ENCODE measurements at places on chromosomes 2 and 18.

- DNase-seq, result no peak
These were observed 84.1 kb upstream of the SLC8A1 start for GRCh38 chr2:40535972-40536371.

GRCh38 chr2:134737671-134738070, 18.9 kb upstream of the TMEM163 start:
- DNase-seq, result no peak

GRCh38 chr18:76823587-76824011, 1.2 kb downstream of the ZNF236 start:
- peak; percentile 38 for DNase-seq

DNA sequence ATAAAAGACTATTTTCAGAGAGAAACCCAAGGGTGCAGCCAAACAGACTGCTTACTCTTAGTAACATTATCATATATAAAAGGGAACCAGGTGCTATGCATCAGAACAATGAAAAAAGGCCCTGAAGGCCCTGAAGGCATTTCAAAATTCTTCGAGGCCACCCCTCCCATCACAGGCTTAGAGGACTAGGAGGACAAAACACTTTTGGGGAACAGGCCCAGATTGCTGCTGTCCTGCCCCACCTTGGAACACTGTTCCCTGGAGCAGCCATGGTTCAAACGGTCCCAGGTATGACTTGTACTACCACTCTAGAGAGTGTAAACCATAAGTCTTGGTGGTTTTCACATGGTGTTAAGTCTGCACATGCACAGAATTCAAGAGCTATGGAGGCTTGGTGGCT, 2183.1 kb upstream of the CELF4 start:
- DNase-seq, result no peak

DNA sequence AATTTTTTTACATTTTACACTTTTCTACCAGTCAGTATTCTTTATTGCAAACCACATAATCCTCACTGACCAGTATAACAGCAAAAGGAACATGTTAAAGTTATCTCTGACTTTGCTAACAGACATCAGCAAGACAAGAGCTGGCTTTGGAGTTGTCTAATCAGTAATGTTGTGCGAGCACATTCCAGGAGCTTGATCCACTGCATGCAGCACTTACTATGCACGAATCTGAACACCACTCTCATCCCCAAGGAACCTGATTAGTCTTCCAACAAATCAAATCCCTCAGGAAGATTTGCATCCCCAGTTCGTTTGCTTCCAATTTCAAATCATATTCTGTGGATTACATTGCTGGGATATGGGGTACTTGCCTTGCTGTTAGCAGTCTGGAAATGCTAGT, 269.3 kb upstream of the EPC2 start:
- peak; percentile 30 for DNase-seq

- no peak for DNase-seq
These were observed 87.2 kb downstream of the CTAGE1 start for GRCh38 chr18:22330508-22330907.

DNA sequence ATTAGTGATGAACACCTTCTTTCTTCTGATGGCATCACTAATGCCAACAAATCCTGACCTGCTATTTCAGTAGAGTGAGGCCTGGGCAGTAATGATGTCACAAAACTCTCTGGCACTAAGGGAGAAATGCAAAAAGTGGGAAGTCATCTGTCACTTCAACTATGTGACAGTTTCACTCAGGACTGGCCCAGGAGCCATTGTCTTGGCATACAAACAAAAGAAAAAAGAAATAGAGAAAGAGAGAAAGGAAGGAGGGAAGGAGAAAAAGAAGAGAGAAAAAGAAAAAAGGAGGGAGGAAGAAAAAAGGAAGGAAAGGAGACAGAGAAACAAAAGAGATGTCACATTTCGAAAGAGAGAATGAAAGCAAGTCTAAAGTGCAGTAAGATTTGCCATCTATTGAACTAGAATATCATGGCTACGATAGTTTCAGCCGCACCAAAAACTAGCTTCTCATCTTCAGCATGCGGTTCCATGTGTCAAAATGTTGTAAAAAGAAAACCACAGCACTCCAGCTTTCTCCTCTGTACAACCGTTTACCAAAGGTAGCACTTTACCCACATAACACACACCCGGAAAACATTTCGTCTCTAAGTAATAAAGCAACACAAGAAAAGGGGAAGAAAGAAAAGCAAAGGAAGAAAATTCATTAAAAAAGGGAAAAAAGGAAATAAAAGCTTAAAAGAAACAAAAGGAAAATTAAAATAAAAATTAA, 50.1 kb downstream of the CD226 start:
- no peak for DNase-seq

GRCh38 chr2:209411718-209412117, 12.1 kb upstream of the MAP2 start:
- no peak for DNase-seq

DNA sequence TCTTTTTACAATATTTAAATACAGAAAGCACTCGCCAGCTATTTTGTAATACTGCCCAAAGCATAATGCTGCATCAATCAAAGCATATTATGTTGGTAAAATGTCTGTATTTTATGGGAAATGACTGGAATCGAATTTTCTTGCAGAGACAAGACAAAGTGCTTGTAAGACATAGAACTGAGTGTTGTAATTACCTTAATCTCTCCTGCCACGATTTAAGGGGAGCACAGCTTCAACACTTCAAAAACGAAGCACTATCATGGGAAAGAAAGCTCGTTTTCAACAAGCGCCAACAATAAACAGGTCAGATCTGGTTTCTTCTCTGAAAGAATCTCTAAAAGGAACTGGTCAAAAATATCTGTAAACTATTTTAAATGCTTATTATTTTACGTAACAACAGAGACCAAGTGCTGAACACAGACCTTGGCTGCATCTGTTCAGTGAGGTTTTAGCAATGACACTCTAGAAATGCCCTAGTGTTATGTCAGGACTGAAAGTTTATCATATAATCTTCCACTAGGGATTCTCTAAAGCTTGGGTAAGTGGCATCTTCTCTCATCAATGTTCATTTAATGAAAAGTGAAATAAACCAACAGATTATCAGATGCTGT, 19.0 kb downstream of the RND3 start:
- DNase-seq, result peak; percentile 14

DNA sequence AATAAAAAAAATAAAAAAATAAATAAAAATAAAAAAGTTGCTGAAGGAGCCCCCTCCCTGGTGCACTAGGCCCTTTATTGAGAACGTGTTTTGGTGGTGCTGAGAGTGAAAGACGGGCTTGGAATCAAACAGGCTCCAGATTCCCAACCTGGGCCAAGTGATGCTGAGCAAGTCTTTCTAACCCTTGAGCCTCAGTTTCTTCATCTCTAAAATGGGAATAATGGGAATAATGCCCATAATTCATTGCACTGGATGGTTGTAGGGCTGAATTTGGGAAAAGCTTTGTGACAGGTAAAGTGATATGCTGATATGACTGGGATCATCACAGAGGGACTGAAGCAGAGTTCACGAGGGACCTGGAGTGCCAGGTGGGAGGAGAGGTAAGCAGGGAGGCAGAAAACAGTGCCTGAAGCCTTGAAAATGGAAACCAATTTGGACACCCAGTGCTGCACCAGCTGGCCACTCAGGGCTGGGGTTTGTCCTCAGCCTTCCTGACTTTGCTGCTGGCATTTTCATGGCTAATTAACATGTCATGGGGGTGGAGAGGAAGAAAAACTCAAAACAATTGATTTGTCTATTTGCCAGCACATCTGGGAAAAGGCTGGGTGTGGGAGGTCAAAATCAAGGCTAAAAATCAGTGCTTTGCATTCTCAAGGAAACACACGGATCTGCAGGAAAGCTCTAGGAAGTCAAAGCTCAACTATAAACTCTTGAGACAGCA, 241.3 kb downstream of the LOXHD1 start:
- no peak for DNase-seq

GRCh38 chr2:19851116-19851695, 50.6 kb downstream of the TTC32 start:
- DNase-seq, result no peak

- no peak for DNase-seq
These were observed 59.7 kb downstream of the WDSUB1 start for GRCh38 chr2:159226608-159227385.

- DNase-seq, result no peak
These were observed 5.6 kb downstream of the LAMA3 start for GRCh38 chr18:23694637-23695430.

DNA sequence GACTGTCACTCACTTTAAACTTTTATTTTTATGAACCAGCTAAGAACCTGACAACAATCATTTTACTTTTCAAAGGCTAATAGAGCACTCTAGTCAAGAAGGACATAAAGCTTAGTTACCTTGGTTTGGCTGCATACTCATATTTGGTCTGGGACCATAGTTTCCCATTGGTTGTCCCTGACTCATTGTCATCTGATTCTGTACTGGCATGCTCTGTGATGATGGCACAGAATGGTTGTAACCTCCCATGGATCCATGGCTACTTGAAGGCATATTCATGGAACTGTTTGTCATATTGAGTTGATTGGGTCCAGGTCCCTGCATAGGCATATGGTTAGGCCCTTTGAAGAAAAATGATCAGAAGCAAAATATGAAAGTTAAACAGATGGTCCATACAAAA, 37.9 kb downstream of the SS18 start:
- no peak for DNase-seq

GRCh38 chr2:119179202-119179601, 20.7 kb upstream of the C1QL2 start:
- peak; percentile 23 for DNase-seq

DNA sequence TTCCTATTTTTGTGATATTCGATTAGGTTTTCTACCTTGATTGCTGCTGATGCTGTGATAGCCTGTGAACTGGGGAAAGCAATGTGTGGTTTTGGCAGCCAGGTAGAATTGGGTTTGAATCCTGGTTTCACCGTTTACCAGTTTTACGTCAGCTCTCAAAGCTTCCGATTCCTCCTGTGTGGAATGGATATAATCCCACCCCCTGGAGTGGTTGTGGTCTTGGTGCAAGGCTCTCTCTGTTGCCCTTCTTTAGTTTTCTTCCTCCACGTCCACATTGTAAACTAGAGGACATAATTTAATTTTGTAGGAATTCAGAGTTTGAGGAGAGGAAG, 45.0 kb downstream of the PHLPP1 start:
- peak; percentile 70 for DNase-seq

DNA sequence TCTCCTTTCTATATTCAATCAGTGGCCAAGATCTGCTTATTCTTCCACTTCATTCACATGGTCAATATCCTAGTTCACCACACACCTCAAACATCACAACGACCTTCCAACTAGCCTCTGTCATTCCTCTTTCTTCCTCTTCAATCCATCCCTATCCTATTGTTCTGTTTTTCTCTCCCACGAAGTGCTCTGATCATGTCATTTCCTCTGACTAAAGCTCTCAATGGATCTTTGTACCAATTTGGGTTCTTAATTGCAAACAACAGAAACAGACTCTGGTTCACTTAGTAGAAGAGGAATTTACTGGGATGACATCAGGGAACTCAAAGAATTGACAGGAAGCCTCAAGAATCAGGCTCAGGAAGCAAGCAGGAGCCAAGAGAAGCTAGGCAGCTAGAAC, 23.5 kb downstream of the WNT10A start:
- no peak for DNase-seq

- no peak for DNase-seq
These were observed 130.5 kb upstream of the MGAT5 start for GRCh38 chr2:134123332-134123731.

DNA sequence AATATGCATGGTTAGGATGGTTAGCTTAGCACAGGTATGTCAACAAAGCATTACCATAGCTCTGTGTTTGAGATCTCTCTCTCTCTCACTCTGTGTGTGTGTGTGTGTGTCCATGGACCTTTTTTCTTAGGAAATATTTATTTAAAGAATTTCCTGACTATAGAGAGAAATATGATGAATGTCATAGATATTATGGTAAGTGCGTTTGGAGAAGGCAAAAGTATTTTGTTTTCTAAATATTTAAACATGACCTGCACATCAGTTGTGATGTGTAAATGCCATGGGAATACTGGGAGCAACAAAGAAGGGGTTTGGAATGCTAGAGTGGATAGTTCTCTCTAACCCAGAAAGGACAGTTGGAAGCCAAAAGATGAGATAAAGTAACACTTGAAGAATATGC, 3.9 kb upstream of the TMEM178A start:
- no peak for DNase-seq
